Stimulated activated CD4-positive, alpha-beta T cell treated with anti-CD3 and anti-CD28 coated beads, Interleukin-15, amount 100 ng/mL, for 48 hours (primary cell): ENCODE measurements at places on chromosomes 1 and 21.

GRCh38 chr1:12618965-12619791 is 1.2 kb upstream of the DHRS3 start:
- DNase-seq: peak; percentile 62

DNA sequence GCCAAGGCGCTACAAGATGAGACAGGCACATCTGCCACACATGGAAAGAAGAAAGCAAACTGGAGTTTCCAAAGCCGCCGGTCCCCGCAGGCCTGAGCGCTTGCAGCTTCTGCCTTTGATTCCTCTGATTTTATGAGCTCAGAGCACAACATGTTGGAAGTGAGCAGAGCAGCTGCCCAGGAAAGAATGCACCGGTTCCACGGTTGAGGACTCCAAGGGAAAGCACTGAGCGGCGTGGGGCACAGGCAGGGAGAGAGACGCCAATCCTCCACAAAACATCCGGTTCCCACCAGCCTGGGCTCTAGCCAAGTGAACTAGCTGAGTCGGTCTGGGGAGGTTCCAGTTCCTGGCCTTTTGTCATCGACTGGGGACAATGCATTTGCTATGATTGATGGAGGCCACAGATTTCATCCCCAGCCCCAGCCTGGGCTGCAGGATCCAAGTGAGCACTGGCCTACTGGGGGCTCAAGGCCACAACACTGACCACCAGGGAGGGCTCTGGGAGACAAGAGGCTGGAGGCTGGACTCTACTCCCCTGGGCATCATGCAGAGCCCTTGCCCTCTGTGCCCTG is 253.1 kb upstream of the IRF2BP2 start:
- DNase-seq: no peak

DNA sequence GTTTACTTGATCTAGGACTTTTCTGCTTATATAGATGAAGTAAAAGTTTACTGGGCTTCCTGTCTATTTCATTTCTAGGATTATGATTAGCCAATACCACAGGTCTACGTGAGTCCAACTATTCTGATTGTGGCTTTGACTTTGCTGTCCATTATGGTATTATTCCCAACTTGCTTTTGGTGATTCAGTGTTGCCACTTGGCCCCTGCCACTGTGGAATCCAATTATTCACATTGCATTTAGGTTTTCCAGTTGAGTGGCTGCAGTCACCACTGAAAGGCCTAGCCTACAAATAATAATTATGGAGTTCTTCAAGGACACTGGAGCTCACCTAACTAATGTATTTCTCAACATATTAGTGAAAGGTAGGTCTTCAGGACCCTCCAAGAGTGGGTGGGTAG is 574.3 kb upstream of the USP24 start:
- no peak for DNase-seq

DNA sequence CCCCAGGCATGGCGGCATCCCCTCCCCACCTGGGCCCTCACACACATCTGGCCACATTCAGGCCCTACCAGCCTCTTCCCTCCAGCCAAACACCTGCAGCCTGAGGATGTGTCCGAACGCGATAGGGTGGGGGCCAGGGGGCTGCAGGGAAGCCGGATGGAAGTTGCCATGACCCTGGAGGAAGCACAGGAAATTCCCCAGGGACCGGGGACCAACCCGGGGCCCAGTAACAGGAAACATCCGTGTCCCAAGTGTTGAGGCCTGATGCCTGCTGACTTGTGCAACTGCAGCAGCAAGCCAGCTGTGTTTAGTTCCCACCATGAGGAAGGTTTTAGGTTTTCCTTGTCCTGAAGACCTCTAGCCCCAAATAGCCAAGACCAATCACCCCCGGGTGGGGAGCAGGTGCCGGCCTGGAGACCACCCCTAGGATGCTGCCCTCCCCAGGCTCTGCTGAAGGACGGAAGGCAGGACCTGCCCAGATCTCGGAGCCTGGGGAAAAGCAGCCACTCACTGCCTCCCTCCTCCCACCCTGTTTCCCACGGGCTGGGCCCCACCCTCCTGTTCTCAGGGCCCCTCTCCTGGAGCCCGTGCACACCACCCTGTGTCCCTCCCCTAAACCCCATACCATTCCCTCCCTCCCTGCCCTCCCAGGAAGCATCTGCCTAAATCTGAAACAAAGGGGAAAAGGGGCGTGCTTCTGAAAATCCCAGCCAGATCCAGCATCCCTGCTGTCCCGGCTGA is 29.8 kb downstream of the MEGF6 start:
- no peak for DNase-seq

GRCh38 chr1:245388687-245389086 is 233.9 kb downstream of the KIF26B start:
- DNase-seq: no peak

DNA sequence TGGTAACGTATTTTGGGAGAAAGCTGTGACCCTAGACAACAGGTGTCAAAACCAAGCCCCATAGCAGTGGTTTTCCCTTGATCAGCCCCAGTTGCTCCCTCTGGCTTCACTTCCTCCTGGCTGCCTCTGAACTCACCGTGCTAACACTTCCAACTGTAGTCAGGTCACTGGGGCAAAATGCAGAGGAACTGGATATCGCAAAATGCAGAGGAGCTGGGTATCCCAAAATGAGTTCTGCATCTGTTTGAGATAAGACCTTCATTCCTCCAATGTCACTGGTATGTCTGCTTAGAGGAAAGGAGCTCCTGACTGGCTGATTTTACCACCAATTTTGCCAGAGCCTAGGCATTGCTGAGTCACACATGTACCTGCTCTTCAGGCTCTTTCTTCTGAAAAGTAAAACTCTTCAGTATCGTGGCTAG is 19.6 kb upstream of the TACSTD2 start:
- DNase-seq: no peak

GRCh38 chr1:47948126-47948525 is 49.1 kb downstream of the TRABD2B start:
- DNase-seq: no peak

- no peak for DNase-seq
Observed at GRCh38 chr1:29166291-29166878, 15.3 kb downstream of the SRSF4 start.

DNA sequence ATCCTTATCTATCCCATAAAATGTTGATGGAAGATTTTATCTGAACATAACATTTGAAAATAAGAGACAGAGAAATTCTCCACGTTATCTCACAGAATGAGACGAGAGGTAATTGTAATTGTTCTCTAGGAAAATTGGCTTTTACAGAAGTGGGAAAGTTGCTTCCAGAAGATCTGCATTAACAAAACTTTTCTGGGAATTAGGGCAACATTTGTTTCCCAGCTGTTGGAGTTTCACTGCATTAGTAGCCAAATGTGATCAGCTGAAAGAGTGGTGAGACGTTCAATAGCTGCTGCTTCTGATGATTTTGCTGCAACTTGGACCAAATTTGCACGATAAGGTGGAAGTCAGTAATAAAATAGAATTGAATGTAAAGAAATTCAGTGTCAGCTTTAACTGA is 7.6 kb downstream of the CHODL start:
- no peak for DNase-seq

- no peak for DNase-seq
Observed at GRCh38 chr1:225748529-225748928, 29.1 kb upstream of the SRP9 start.

GRCh38 chr1:179141592-179142251 is 59.9 kb downstream of the TOR3A start:
- no peak for DNase-seq

GRCh38 chr21:32921632-32922230 is 104.0 kb upstream of the OLIG2 start:
- DNase-seq: no peak

GRCh38 chr21:33259428-33259827 is 6.7 kb upstream of the IL10RB start:
- no peak for DNase-seq

GRCh38 chr1:22615886-22616285 is 20.5 kb upstream of the C1QA start:
- no peak for DNase-seq

GRCh38 chr1:9341301-9341845 is 48.7 kb downstream of the SPSB1 start:
- DNase-seq: no peak

GRCh38 chr21:37944496-37944895 is 28.2 kb upstream of the KCNJ6 start:
- no peak for DNase-seq

DNA sequence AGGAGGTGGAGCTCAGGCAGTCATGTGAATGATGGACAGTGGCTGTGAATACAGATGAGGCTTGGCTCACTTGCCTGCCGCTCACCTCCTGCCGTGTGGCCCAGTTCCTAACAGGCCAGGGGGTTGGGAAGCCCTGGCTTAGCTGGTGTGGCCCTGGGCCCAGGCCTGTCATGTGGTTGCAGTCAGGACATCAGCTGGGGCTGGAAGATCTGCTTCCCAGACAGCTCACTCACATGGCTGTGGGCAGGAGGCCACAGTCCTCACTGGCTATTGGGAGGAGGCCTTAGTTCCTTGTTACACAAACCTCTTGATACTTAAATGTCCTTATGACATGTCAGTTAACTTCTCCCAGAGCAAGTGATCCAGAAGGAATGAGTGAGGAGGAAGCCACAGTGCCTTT is 138.8 kb upstream of the CSF3R start:
- DNase-seq: no peak

- no peak for DNase-seq
Observed at GRCh38 chr21:36695671-36696389, 3.1 kb upstream of the SIM2 start.

DNA sequence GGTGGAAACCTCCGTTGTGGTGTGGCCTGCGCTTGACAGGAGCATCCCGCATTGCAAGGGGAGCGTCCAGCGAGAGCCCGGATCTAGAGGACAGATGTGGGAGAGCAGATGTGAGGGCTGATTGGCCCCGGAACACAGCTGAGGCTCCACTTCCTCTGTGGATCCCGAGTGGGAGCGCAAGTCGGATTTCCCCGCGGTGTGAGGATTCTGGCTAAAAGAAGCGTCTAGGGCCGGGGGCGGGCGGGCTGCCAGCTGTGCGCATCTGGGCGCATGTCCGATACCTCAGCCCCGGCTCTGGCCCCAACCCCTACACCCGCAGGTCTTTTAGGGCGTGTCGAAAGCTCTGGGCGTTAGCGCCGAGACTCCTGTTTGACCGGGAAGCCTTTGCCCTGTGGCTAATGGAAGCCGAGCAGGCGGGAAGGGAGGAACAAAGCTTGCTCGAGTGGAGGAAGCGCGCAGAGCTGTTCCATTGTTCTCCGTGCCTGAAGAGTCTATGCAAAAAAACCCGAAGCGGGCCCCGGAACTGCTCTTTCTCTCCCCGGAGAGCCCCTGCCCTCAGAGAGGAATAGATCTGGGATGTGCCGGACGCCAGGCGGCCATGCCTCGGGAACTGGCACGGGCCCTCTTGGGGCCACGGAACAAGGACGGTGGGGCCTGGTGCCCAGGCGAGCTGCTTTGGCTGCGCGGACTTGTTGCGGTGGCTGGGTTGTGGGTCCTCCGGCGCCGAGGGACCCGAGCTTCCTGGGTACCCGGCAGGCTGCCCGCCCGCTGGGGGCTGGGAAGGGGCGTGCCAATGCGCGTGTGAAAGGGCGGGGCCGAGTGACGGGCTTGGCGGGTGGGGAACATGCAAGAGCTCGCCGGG is 111.1 kb downstream of the NAV1 start:
- DNase-seq: no peak

DNA sequence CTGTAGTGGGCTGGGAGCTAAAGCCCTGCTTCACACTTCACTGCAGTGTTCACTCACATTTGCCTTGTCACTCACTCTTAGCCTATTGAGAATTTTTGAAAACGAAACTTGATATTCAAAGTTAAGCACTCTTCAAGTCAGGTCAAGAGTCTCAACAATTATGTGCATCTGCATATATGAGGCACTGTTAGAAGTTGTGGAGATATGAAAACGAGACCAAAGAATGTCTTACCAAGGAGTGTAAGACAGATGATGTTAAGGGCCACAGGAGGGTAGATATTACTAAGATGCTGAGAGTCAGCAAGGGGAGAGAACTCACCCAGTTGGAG is 64.7 kb upstream of the GJA8 start:
- DNase-seq: no peak

- no peak for DNase-seq
Observed at GRCh38 chr1:205049479-205049878, 6.5 kb downstream of the CNTN2 start.

GRCh38 chr1:19035377-19036040 is 79.0 kb upstream of the IFFO2 start:
- DNase-seq: no peak

DNA sequence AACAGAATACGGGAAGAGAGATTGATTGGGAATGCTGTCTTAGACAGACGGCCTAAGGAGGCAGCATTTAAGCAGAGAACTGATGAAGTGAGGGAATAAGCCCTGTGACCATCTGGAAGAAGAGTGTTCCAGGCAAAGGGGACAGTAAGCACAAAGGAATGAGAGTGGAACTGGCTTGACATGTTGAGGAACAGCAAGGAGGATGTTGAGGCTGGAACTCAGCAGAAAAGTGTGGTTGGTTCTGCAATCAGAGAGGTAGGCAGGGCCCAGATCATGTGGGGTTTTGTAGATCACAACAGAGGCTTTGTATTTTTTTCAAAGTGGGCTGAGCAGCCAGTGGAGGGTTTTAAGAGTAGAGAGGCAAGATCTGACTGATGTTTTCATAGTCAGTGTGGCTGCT is 157.4 kb downstream of the DNM3 start:
- DNase-seq: no peak

GRCh38 chr1:181493885-181494284 is 10.6 kb downstream of the CACNA1E start:
- DNase-seq: no peak

DNA sequence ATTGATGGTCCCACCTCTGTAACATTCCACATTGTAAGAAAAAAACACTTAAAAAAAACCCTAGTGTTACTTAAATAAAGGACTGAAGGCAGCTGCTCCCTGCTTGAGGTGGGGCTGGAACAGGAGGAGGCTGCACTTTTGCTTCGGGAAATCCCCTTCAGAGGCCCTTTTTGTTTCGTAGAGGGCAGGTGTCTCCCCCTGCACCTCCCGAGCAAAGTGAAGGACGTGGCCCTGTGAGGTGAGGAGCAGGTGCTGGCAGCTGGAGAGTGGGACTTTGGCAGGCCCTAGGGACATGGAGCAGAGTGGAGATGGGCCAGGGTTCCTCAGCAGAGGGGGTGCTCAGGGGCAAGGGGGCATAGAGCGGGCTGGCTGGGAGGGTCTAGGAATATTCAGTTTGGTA is 33.4 kb upstream of the WNT4 start:
- DNase-seq: no peak

DNA sequence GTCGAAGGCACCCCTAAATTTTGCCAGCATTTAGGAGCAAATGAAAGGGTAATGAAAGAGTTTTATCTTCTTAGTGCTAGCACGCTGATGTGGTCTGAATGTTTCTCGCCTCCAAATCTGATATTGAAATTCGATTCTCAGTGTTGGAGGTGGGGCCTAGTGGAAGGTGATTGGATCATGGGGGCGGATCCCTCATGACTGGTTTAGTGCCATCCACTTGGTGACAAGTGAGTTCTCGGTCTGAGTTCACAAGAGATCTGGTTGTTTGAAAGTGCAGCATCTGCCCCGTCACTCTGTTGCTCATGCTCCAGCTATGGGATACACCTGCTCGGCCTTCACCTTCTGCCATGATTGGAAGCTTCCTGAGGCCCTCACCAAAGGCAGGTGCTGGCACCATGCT is 75.1 kb upstream of the ZBTB40 start:
- DNase-seq: no peak

DNA sequence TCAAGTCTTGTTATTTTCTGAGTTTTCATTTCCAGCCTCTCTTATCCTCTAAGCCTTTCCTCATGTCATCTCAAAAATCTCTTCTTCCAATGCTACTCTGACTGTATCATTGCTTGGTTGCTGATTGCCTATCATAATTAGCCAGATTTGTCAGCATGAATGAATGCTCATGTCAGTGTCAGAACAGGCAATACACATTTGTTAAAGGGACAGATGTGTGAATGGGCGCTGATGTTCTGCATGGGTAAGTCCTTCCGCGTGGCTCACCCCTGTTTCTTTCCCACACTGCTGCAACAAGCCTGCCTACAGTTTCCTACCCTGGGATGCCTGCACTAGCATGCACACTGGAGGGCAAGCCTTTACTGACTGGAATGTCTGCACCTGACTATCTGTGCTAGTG is 100.6 kb downstream of the RHOU start:
- DNase-seq: no peak
